ENCODE measurements at places on chromosomes 11 and 22. TPM values are rescaled to one million over a fixed set of nuclear protein-coding genes. Genes with fewer than 3 reads are reported as not detected.

The MB gene
- not detected for total RNA-seq

The DLG2 gene
- 17.0 TPM for total RNA-seq

The CCDC85B gene
- 30.8 TPM for total RNA-seq

The CCDC86 gene
- total RNA-seq: 77.1 TPM

The CD6 gene
- 0.19 TPM for total RNA-seq

The H19 gene
- 5.2 TPM for total RNA-seq

GRCh38 chr11:28257761-28258160, 149.6 kb downstream of the METTL15 start:
- no peak overlapping the region for H3K27ac ChIP-seq
- DNase-seq: no peak
- no peaks in the 10 kb centered on the region for H3K4me1 ChIP-seq
- no peaks in the 10 kb centered on the region for H3K27me3 ChIP-seq
- H3K4me3 ChIP-seq: no peak overlapping the region

DNA sequence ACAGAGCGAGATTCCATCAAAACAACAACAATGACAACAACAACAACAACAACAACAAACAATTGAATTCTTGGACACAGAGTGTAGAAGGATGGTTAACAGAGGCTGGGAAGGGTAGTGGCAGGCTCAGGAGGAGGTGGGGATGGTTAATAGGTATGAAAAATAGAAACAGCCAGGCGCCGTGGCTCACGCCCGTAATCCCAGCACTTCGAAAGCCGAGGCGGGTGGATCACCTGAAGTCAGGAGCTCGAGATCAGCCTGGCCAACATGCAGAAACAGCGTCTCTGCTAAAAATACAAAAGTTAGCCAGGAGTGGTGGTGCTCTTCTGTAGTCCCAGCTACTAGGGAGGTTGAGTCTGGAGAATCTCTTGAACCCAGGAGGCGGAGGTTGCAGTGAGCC, 122.9 kb upstream of the GRIA4 start:
- no peaks in the 10 kb centered on the region for H3K27me3 ChIP-seq
- H3K4me1 ChIP-seq: no peaks in the 10 kb centered on the region
- no peaks in the 10 kb centered on the region for H3K36me3 ChIP-seq
- H3K27ac ChIP-seq: no peak overlapping the region
- H3K4me3 ChIP-seq: no peak overlapping the region
- DNase-seq: no peak
